T-helper 9 cell (primary cell): ENCODE measurements at places on chromosomes 1 and 21.

DNA sequence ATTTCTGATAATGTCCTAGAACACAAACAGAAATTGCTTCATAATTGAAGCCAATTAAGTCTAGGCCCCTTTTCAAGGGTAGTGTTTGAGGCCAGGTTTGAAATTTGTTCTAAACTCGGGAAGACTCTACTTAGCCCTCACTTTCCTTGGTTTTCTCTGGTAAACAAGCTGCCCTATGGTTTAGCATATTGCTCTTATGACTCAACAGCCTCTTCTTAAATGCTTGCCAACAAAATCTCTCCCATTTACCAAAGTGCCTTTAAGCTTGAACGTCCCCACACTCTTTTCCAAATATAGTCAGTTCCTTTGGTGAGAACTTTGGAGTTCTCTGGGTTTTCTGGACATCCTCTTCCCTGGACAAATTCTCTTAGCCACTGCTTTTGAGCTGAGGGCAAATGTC lies 5.8 kb upstream of the LCE6A start:
- no peak for DNase-seq

DNA sequence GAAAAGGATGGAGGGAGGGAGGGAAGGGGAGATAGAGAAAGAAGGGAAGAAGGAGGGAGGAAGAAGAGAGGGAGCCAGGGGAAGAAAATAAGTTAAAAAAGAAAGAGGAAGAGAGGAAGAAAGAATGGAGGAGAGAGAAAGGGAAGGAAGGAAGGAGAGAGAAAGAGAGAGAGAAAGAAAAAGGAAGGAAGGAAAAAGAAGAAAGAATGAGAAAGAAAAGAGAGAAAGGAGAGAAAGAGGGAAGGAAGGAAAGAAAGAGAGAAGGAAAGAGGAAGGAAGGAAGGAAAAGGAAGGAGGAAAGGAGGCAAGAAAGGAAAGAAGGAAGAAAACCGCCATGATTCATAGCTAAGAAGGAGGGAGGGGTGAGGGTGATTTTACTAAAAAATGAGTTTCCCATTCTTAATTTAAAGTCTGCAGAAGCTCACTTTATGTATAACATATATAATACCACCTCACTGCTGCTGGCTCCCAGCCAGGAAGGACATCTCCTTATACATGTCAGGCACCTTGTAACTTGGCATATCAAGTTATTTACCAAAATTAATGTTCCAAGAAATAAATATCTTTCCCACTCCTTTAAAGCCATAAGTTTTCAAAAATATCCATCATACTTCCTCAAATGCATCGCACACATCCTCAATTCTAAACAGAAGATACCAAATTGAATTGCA lies 46.0 kb upstream of the OLIG2 start:
- no peak for DNase-seq

GRCh38 chr1:213568929-213569815 lies 418.6 kb upstream of the PROX1 start:
- DNase-seq = no peak

- DNase-seq = no peak
Measured at GRCh38 chr1:244002721-244003120, 48.4 kb upstream of the ZBTB18 start.

- DNase-seq = peak; percentile 19
Measured at GRCh38 chr1:12434174-12434573, 183.8 kb downstream of the DHRS3 start.

- DNase-seq = no peak
Measured at GRCh38 chr21:29671728-29672127, 268.1 kb downstream of the GRIK1 start.

DNA sequence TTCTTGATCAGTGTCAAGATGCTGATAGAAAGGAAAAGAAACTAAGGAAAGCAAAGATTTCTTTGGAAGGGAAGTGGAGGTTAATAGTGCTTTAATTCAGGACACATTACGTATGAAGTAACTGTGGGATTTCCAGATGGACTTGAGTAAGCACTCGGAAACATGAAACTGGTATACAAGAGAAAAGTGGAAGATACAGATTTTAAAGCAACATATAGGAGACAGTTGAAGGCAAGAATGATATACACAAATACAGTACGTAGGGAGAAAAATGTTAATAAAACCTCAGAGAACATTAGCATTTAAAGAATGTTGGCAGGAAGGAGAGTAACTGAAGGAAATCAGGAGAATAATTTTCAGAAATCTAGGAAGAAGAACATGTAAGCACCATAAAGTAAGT lies 730.9 kb upstream of the ADGRL2 start:
- DNase-seq = no peak

- no peak for DNase-seq
Measured at GRCh38 chr1:43602990-43603389, 47.0 kb upstream of the KDM4A start.

GRCh38 chr1:234841710-234842231 lies 231.8 kb upstream of the IRF2BP2 start:
- DNase-seq = no peak

- DNase-seq = no peak
Measured at GRCh38 chr1:44425341-44426082, 20.5 kb downstream of the RNF220 start.

DNA sequence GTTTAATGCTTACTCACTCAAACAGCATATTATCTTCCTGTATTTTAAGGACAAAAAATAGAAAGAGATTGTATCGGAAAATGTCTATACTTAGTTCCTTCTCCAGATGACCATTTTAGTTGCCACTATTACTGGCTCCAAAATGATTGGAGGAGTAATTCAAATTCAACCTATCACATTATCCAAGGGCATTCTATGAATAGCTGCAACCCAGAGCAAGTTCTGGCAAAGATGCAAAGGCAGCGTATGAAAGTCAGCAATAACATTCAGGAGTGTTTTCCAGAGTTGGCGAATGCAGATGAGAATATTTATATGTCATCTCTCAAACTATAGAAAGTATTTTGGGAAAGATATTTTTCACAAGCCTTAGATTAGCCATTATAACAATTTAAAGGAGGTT lies 389.8 kb upstream of the ADGRL2 start:
- no peak for DNase-seq
